Stimulated activated CD4-positive, alpha-beta T cell treated with anti-CD3 and anti-CD28 coated beads, Interleukin-2, amount 100 ng/mL, for 24 hours (primary cell): ENCODE measurements at places on chromosomes 2 and 18.

- no peak for DNase-seq
Observed at GRCh38 chr18:77105028-77105427, 27.6 kb downstream of the MBP start.

DNA sequence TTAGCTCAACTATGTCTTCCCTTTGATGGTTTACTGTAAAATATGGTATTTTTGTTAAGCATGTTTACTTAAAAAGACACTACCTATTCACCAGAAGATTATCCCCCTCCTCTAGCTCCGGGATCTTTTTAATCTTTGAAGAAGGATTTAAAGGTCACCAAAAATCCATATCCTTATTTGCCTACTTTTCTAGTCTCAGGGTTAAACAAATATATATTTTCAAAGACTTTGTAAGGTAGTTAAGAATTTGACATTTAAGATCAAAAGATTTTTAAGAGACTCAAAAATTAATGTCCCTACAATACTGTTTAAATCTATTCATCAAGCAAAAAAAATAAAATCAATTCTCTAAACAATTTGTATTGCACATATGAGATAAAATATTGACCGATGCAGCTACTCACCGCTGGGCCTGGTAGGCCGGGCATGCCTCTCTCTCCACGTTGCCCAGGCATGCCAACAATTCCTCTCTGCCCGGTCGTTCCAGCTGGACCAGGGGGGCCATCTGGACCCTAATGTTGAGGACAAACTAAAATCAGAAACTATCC is 76.1 kb downstream of the COL3A1 start:
- DNase-seq: no peak

DNA sequence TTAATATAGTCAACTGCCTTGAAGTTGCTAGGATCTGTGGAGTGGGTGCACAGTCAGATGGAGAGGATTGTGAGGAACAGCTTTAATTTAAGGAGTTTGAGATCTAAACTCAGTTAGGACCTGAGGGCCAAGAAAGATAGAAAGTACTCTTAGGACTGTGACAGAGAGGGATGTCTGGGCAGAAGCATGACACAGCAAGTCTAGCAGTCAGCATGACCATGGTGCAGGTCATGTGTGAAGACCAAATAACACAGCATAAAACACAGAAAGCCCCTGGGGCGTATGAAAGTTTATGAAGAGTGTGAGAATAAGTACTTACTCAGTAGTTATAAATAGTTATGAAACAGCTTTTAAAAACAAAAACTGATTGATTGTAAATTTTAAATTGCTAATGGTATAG is 107.2 kb downstream of the GALNT1 start:
- no peak for DNase-seq

DNA sequence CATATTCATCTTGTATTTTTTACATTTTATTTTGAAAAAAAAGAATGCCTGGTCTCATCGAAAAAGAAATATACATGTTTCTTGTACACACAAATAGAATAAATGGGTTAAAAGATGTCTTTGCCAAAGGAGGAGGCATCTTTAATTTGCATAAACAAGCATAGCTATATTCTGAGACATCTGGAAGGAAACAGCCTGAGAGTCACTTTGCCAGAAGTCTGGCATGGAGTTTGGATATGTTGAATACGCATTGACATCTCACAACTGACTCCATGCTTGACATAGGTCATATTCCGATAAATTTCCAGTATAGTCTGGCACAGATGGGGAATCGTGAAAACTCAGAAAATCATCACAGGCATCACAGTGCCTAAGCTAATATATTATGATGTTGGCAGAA is 1317.5 kb upstream of the CELF4 start:
- DNase-seq: no peak

DNA sequence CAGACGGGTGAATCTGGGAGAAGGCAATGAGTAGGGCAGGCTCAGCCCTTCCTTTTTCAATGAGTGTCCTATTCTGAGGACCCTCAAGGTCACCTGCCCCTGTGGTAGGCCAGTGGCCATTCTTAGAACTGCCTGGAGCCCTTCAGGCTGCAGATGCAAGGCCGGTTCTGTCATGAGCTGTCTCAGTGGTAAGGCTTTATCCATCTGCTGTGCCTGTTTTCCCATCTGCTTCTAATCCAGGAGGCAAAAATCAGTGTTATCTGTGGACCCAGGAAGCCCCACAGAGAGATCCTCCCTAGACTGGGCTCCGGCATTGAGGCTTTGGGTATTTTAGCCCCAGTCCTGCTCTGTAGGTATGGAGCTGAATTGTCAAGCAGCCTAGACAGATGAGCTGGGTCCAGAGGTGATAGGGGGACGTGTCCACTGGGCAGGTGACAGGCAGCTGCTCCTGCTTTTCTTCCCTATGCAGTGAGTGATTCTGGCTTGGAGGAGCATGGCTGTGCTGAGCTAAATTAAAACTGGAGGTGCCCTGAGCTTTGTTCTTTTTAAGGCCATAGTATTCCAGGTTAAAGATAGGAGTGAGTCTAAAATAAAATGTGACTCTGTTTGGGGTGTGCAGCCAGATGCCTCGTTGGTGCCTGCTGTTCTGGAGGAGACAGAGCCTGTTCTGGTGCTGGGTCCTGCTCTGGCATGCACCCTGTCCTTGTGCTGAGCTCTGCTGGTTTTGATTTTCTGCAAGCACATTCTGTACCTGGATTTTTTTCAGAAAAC is 92.5 kb downstream of the FHOD3 start:
- no peak for DNase-seq

GRCh38 chr2:222878301-222878876 is 17.6 kb downstream of the ACSL3 start:
- DNase-seq: no peak

DNA sequence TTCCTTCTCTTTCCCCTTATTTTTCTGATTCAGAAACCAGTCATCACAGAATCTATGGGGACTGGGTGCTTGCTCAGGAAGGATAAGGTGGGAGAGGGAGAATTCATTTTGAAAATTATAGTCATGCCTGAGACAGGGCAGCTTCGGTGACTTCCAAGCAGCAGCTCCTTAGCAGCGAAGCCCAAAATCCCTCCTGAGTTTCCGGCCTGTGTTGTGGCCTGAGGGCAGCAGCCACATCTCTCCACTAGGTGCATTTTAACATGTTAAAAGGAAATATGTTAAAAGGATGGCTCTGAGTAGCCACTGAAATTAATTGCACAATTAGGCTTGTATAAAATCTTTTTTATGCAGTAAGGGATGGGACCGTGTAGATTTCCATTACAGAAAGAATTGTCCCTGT is 207.0 kb upstream of the RAB12 start:
- no peak for DNase-seq

DNA sequence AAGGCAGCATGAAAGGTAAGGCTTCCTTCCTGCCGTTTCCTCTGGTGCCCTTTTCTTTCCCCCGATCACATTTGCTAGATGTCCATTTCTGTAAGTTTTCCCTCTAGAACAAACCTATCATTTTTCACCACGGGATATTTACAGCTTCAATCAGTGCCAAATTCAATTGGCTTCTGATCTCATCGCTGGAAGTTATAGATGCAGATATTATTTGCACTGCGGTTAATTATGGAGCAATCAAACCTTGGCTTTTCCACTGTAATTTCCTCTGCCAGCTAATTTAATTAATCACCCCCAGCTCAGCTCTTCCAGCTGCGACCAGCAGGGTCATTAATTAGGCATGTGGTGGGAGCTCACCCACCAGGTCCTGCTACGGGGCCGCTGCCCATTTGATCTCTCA is 86.1 kb downstream of the GBX2 start:
- no peak for DNase-seq

DNA sequence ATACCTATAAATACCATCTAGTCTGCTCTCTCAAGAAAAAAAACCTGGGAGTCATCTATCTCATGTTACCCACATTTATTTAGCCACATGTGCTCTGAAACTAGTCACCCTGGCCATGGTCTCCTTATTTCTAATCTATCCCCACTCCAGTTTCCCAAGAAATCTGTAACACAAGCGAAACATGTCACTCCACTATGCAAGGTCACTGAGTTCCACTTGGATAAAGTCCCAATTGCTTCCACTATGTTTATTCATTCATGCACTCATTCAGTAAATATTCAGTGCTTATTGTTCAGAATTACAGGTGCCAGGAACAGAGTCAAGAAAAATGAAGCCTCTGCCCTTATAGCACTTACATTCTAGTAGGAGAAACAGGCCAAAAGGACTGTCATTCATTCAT is 369.4 kb upstream of the CYRIA start:
- no peak for DNase-seq
